ENCODE measurements at places on chromosomes 3 and 15.

GRCh38 chr3:105837143-105837740 is 31.6 kb downstream of the CBLB start:
- DNase-seq, result no peak

DNA sequence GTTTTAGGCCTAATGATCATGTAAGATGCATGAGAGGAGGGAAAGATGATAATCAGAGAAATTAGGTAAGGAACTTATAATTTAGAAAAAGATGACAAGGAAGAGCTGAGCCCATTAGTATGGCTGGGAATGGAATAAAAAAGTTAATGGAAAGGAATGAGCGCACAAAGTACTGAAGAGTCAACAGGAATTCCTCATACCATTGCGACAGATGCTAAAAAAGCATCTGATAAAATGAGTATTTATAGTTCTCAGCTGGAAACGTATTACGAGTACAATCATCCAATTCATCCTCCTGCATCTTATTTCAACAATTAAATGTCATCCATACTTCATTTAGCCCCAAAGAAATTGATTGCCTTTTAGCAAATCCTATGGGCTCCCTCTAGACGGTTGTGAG is 58.9 kb downstream of the TMCC1 start:
- no peak for DNase-seq

DNA sequence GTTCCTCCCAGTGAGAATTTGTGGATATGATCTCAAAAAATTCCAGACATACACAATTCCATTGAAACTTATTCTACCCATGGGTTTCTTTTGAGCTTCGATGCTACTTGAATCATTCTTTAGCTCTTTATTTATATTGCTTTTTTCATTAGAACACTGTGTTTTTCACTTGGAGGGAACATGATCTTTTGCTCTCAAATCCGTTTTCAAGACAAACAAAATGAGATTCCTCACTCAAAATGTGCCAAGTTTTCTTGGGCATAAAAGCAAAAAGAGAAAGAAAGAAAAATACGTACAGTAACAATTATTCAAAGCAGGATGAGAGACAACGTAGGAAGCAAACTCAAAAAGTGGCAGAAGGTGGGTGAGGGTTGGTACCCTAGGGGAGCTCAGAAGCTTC is 118.8 kb upstream of the PDZRN3 start:
- DNase-seq, result no peak

DNA sequence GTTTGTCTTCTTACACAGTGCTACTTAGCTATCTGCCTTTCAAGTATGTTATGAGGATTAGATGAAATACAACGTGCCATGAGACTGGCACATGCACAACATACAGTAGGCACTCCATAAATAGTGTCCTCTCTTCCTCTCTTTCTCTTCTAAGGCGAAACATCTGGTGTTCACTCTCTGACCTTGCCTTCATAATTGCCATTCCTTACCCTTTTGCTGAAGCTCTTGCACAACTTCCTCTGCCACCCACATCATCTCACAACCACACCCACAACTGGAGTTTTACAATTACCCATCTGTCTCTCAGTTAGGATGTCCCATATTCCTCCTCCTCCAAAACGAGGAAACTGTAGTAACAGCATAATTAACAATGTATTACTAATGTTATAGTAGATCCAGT is 26.4 kb upstream of the ACP3 start:
- DNase-seq, result peak; percentile 6

DNA sequence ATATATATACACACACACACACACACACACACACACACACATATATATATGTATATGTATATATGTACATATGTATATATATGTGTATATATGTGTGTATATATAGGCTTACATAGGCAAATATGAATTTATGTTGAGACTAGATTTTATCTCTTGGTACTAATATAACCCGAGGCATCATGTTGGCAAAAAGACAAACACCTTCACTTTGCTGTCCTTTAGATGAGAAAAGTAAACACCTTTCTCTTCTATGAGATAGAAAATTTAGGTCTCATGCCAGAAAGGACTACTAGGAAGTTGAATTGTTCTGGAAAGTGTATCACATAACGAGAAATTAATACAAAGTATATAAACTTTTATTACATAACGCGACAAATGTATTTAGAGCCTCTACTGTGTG is 19.6 kb upstream of the LEO1 start:
- DNase-seq, result no peak

DNA sequence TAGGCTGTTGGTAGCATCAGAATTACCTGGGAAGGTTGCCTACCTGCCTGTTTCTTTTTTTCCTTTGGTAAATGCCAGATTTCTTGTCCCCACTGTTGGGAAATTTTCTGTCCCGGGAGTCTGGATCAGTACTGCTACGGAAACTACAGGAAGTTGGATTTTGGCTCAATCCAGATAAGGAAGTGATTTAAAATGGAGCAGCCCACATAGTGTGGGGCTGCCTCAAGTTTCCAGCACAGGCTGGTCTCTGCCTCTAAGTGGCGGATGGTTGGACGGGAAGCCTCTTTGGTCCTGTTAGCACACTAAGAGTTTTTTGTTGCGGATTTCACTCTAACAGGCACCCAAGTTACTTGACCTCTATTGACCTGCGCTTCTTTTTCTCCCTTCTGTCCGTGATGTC is 54.7 kb downstream of the EEFSEC start:
- DNase-seq, result no peak

DNA sequence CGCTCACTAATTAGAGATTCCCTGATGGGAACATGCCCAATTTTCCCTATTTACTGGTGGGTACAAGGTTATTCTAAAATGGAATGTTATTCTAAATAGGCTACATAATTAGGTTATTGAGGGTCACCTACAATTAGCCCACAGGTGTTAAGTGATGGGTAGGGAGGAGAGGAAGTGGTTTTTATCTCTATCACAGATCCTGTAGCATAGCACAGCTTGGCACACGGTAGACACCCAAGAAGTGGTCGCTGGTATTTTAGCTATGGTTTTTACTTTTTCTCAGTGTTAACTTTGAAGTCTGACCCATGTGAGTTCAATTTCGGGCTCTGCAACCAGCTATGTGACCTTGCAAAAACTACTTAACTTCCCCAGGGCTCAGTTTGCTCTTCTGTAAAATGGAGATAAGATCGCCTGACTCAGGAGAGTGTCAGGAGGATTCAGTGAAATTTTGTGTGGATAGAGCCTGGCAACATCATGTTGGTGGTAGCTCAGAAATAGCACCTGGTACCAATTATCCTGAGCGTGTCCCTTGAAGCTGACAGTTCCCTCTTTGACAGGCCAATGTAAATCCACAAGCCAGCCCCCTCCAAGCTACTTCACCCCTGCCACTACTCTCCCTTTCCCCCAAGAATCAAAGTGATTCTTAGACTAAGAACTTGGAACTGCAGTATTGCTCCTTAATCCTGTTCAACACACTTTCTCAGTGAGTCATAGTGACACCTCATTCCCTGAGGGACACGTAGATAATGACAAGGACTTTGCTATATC is 8.7 kb upstream of the LMCD1 start:
- peak; percentile 77 for DNase-seq

- peak; percentile 92 for DNase-seq
These were observed 94.4 kb upstream of the PHLDB2 start for GRCh38 chr3:111764645-111765091.

DNA sequence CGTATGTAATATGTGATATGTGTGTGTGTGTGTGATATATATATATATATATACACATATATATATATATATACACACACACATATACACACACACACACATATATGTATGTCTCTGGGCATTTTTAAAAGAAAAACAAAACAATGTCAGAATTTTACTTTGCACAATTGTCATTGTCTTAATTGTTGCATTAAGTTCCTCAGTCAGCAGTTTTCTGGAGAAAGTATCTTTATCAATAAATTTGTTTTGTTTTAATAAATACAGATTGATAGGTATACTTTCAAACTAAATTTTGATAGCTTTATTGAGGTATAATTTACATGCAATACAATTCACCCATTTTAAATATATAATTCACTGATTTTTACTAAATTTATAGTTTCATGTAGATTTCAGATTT is 62.9 kb upstream of the SENP5 start:
- DNase-seq, result no peak

DNA sequence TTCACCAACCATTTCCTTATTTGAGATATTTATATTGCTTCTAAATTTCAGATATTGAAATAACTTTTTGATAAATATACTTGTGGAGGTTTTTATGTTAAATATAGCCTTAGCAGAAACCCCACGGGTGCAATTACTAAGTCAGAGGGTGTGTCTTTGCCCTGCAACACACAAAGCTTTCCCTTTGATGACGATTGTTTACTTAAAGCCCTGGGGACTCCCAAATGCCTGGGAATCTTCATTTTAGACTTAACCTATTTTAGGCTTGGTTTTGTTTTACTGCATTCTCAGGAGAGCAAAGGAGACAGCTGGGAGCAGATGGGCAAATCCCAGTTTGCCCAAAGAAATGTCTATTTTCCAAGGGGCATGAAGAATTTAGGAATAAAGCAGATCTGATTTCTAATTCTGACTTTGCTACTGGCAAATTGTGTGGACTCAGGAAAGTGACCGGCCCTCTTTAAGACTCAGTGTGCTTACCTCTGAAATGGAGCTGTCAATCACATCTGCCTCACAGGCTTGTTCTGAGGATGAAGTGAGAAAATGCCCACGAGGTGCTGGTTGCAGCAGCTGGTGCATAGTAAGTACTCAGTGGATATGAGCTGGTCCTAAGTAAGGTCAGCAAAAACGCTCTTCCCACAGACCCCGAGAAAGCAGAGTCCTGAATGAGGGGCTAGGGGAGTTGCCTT is 49.3 kb upstream of the CA12 start:
- no peak for DNase-seq

DNA sequence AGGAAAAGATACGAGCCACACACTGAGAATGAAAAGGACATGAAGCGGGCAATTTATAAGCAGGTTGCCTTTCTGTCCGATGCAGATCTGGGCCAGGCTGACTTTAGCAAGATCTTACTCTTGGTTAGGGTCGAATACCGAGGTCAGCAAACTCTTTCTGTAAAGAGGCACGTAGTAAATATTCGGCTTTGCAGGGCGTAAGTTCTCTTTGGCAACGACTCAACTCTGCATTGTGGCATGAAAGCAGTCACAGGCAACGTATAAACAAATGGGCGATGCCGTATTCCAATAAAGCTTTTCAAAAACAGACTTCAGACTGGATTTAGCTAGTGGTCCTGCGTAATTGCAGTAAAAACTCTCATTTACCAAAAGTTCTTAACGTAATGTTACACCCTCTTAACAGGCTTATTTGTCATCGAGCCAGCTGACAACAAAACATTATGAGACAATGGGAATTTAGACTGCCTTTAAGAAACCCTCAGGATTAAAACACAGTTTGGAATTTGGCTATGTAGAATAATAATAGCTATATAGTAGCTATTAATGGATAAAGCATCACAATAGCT is 13.1 kb upstream of the RPL35A start:
- no peak for DNase-seq

- no peak for DNase-seq
These were observed 223.3 kb downstream of the EPHB1 start for GRCh38 chr3:135018149-135018923.

GRCh38 chr15:31262143-31262530 is 64.5 kb upstream of the KLF13 start:
- no peak for DNase-seq

DNA sequence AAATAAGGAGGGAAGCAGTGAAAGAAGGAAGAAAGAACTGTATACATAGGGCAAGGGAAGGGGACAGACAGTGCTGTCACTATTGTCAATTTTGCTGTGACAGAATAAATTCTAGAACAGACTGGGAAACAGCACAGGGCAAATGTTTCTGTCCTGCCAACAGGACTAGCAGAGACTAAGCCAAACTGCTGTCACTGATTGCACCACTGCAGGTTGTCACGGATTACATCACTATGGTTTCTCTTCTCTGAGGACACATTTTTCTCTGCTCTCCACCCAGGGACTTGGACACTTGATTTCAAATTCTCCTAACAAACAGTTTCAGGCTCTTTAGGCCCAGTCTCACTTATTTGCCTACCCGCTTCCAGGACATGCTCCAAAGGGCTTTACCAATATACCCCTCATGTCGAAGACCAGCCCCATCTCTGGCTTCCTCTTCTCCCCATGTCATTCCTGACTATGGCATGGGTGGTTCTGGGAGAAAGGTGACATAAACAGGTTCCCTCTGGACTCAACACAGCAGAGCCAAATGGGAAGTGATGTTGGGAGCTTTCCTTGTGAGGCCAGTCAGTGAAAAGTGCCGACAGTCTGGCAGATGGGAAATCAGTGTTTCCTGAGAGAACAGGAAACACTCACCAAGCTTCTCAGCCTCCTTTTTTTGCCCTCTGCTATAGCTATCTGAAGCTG is 70.2 kb upstream of the ST3GAL6 start:
- DNase-seq, result no peak

- no peak for DNase-seq
These were observed 24.7 kb downstream of the PXK start for GRCh38 chr3:58357402-58357801.

DNA sequence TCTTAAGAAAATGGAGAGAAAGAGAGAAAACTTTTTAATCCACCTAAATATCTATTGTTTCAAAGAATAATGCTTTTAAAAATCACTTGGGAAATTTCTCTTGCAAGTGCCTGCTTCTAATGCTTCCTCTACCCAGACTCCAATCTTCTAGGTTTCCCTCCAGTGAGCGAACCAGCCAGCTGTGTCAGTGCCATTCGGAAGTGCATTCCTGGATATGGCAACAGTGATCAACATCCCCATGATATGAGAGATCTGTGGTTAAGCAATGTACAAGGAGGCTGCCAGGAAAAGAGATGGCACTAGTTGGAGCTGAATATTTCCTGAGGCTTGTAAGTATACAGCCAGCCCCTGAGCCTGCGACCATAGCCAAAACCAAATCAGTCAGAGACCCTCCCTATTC is 53.3 kb upstream of the KCNMB2 start:
- DNase-seq, result peak; percentile 87

DNA sequence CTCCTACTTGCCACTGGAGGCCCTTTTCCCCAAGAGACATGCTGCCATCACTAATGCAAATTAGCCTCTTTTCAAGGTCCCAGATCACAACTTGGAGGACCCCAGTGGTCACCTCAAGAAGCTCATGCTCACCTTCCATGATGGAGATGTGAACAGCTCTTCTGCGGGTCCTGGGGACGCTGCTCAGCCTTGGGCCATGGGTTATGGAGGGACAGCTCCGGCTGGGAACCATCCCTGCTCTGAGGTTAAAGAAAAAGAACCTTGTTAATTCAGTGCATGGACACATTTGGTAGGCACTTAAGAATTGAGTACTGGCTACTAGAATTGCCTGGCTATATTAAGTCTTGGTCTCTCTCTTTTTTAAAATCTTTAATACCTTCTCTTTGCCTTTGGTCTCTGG is 56.8 kb downstream of the WDR76 start:
- DNase-seq, result no peak

Measured in kidney tubule cell (primary cell).